ENCODE measurements at places on chromosomes 1 and 21.

DNA sequence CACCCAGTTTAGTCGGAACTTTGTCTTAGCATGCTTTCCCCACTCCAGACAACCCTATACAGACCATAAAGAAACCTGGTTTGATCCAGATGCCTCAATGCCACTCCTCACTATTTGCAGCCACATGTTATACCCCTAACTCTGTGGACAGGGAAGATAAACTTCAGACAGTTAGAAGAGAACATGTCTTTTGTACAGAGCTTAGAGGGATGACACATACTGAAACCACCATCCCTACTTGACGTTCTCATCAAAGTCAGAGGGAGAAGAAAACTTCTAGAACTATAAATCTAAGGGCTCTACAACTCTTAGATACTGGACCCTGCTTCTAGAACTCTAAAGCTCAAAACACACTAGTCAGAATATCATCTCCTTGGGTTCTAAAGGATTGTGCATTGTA lies 3.7 kb downstream of the SYT6 start:
- no peak for DNase-seq

DNA sequence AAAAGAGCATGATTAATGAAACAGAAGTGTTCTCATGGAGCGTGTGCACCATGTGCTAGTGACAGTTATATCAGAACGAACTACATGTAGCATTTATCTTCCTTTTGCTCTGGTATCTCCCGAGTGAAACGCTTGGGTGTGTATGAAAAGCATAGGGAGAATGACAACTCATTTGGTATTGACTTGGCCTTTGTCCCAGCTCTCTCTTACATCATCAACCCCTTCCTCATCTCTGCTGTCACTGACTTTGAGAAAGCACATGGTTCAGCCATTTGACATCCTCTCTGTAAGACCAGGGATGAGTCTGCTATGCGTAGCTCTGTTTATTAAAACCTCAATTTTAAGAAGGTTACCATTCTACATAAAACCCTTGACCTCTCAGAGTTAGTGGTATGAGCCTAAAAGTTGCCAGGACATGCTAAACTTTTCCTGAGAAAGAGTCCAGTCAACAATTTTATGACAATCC lies 201.0 kb downstream of the NRIP1 start:
- no peak for DNase-seq

DNA sequence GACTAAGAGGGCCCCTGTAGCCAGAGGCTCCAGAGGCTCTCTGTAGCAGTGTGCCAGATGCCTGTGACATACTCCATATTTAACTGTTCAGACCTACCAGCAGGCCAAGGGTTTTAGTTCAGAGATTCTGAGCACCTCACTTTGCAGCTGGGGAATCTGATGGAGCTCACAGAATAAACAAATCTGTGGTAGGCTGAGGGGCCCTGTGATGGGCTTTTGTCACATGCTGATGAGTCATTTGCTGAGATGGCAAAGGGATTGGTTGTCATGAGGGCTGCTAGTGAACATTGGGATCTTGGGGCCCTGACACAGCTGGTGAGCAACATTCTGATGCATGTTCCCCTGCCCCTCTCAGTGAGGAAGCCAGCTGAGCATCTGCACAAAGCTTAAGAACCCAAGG lies 482.2 kb downstream of the CAMTA1 start:
- DNase-seq: no peak

DNA sequence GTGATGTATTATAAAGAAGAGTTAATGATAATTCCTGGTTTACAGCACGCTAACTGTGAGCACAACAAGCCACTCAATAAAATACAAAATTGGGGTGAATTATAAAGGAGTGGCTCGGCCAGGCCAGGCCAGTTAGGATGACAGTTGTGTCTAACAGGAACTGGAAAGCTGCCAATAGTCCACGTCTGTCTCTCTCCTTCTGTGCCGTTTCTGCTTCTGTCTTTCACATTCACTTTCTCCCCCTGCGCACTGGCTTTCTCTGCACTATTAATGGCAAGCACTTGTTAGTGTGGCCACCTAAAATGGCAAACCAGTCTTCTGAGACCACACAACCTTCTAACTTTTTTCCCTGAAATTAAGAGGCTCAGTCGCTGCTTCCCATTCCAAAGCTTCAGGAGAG lies 394.3 kb downstream of the NTNG1 start:
- DNase-seq: no peak

GRCh38 chr1:110387048-110387754 lies 3.6 kb downstream of the SLC16A4 start:
- no peak for DNase-seq

DNA sequence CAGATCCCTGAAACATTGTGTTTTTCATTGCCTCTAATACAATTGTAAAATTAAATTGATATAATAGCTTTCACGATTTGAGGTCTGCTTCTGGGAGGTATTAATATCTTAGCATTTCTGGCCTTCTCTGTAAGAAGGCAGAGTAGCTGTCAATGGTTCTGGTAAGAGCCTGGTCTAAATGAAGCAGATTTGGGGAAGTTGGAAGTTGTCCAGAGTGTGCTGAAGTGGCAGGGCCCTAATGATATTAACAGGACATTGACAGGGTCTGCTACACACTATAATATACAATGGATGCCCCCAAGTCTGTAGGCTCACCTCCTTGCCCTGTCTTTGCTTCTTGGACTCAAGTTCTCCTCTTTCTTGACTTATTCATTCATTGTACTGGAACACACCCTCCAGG lies 99.5 kb downstream of the C4BPA start:
- no peak for DNase-seq

DNA sequence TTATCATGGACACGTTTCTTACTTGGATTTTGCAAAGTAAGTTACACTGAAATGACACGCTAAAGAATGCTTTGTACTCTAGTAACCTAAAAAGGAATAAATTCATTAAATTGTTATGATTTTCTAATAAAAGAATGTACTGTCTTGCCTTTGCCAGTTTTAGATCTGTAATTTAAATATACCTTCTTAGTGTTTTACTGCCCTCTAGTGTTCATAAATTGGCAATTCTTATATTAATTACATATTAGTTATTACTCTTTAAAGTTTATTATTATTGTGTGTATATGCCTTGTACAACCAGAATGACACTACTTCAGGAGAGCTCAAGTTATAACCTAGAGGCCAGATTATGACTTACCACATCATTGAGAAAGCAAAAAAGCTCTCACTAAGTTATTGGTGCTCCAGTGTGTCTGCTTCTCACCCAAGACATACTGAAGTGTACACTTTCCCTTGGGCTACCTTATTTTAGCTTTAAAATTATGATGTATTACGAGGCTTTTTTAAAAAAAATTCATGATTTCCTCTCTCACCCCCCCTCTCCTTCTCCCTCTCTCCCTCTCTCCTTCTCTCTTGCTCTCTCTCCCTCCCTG lies 169.9 kb downstream of the HS2ST1 start:
- no peak for DNase-seq

DNA sequence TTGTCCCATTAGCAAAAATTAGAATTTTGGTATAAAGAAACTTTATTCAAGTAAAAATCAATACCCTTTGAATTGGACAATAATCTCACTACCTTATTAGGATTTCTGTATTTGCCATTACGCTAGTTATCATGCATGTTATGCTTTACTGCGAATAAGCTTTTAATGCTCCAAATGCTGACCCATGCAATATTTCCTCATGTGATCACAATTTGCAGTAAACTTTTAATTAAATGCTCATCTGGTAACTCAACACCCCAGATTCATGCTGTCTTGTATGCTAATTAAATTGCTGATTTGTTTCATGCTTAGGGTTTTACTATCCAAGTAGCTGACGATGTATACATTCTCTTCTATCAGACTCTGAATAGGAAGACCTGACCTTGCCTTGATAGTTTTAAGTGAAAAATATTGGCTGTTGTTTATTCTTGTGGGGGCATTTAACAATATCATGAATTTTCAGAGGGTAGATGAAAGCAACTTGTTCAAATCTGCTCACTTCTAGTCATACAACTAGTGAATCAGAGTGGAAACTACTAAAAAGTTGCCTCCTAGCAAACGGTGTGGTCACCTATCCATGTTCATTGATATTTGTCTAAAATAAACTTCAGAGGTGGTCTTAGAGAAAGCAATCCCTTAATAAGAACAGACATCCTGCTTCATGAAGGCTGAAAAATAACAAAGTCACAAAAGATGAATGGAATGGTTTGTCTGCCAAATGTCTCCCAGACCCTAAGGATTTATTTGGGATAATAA lies 5.6 kb downstream of the XCL1 start:
- DNase-seq: no peak

DNA sequence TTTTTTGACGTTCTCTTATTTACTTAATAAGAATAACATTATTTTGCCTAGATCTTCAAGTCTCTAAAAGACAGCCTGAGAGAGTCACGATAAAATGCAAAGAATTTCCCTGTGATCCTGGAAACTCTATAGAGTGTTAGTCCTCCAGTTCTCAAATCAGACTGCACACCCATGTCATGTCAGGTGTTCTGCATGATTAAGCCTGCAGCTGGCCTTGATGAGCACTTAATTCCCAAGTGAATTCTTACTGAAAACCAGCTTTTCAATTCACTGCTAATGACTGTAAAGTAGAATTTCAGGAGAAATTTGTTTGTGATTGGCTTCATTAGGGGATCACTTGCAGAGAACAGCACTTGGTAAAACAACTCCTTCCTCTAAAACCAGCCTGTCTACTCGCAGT lies 41.9 kb downstream of the CHML start:
- DNase-seq: no peak

GRCh38 chr1:235087906-235088305 lies 40.7 kb downstream of the TOMM20 start:
- DNase-seq: no peak
